ENCODE measurements at places on chromosomes 7 and 10. TPM values are rescaled to one million over a fixed set of nuclear protein-coding genes. Genes with fewer than 3 reads are reported as not detected.

DNA sequence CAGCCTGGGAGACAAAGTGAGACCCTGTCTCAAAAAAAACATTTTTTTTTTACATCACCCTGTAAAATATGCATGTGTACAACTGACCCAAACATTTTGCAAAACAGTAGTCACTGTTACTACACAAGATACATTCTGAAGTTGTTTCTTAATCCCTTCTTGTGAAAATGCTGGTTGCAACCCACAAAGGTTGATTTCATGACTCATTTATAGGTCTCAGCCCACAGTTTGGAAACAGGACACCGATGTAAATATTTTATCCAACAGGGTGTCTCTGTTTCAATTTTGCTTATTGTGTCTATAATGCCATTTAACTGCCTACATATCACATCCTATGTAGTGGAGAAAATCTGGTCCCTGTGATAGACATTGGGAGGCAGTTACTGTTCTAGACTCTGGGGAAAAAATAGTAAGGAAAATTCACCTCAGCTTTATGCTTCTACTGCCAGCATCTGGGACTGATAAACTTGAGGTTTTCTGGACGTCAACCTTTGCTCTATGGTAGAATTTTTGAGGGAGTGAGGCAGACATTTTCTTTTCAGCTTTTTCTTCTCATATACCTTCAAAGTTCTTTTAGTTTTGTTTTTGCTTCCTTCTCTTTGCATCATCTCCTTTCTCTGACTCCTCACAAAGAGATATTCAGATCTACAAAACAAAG lies 1.6 kb upstream of the RAB19 start:
- no peak overlapping the region for H3K4me3 ChIP-seq
- peaks cover 9% of the 10 kb centered on the region for H3K4me1 ChIP-seq
- H3K36me3 ChIP-seq, result no peaks in the 10 kb centered on the region
- peaks cover 17% of the 10 kb centered on the region for H3K27me3 ChIP-seq
- no peak overlapping the region for H3K27ac ChIP-seq

DNA sequence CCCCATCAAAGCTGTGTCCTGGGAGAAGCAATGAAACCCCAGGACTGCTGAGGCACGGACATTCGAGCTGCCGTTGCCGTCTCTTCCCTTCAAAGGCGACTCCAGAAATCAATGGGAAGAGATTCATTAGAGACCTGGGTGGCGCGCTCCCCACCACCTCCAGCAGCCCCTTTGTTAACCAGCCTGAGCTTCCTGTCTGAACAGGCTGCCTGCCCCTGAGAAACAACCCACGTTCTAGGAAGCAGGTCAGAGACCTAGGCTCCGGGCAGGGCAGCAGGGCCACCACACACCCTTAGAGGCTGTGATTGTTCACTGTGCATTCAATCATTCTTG lies 110.9 kb upstream of the PPIF start:
- H3K36me3 ChIP-seq, result peaks cover 39% of the 10 kb centered on the region
- peaks cover 70% of the 10 kb centered on the region for H3K4me1 ChIP-seq
- H3K27me3 ChIP-seq, result no peaks in the 10 kb centered on the region
- H3K4me3 ChIP-seq, result no peak overlapping the region
- DNase-seq, result peak; percentile 48

DNA sequence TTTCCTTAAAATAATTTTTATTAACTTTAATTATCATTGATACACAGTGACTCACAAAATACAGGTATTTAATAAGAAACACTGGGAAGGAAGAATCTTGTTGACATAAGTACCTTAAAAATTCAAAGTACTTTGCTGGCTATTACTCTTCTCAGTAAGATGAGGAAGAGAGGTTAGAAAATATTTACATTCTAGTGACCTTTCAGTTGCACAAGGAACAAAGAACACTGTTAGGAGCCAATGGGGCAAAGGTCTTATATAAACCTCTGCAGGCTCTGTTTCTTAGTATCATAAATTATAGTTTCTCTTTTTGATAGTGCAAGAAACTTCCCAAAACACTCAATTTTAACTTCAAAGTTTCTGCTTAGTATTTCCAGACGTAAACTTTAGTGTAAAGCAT lies 4.8 kb upstream of the TAX1BP1 start:
- no peaks in the 10 kb centered on the region for H3K27me3 ChIP-seq
- H3K36me3 ChIP-seq, result no peaks in the 10 kb centered on the region
- no peak for DNase-seq
- H3K4me3 ChIP-seq, result no peak overlapping the region
- H3K27ac ChIP-seq, result no peak overlapping the region
- H3K4me1 ChIP-seq, result no peaks in the 10 kb centered on the region

GRCh38 chr7:90850471-90850870 lies 254.3 kb downstream of the CDK14 start:
- no peak overlapping the region for H3K4me3 ChIP-seq
- no peak overlapping the region for H3K27ac ChIP-seq
- H3K27me3 ChIP-seq, result no peaks in the 10 kb centered on the region
- no peaks in the 10 kb centered on the region for H3K36me3 ChIP-seq
- H3K4me1 ChIP-seq, result no peaks in the 10 kb centered on the region
- DNase-seq, result no peak

The TUBB8 gene
- 0.11 TPM for total RNA-seq

Data from spinal cord (tissue), 10 donors.